ENCODE measurements at places on chromosomes 6 and 20.

- no peak for DNase-seq
These were observed 11.3 kb upstream of the DSN1 start for GRCh38 chr20:36784900-36785299.

GRCh38 chr6:28807682-28808280, 116.0 kb downstream of the TRIM27 start:
- DNase-seq = no peak

DNA sequence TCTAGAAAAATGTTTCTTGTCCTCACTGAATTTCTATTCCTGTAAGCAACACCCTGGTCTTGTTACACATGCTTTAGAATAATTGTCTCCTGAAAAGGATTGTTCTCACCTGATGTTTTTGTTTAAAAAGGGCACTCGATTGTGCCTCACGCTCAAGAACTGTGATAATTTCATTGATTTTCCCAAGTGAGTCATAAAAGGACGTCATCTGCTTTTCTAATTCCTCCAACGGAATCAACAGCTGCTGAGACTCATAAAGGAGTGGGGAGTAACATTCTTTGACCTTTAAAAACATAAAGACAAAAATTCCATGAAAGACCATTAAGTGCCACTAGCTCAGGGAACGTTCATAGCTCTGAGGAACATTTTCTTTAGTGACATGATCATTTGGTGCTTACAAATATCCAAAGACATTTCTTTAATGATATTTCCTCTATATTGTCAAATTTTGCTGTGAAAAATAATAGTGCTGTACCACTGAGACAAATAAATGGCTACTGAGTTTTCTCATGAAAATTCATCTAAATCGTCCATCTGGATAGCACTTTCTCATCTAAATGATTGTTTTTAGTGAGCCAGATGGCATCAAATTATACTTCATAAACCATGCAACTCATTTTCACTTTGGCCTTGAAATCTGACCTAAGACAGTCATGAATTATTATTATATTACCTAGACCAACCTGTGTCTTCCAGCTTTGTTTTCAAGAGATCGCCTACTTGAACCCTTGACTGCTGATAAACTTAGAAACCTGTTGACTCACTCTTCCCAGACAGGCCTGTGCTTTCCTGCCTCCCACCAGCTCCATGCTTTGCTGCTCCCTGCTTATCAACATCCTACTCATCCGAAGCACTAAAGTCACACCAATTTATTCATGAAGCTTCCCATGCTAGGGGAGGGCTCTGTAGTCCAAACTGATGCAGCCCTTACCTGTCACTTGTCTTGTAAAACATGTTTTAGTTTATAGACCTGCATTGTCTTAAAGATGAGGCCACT, 178.2 kb downstream of the SYNE1 start:
- DNase-seq = no peak

DNA sequence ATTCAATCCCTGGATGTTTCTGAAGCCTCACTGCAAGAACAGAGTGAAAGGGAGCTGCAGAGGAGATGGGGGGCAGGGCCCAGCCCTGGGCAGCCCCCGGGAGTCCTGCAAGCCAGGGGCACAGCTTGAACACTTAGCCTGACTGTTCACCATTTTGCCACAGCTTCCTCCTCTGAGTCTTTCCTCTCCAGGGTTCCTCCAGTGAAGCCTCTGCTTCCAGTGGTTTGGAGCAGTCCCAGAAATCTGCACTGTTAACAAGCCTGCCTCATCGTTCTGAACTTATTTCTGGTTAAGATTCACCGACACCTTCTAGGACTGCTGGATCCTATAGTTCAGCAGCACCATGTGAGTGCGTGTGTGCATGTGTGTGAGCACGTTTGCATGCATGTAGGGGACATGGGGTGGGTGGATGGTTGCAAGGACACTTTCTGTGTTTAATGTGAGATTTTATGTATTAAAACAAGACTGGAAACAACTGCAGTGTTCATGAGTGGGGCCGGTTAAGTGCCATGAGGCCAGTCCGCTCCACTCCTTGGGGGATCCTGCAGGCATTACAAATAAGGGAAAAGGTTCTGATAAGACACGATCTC, 24.6 kb downstream of the CEBPB start:
- DNase-seq = no peak

GRCh38 chr20:3277686-3278465, 38.9 kb upstream of the SLC4A11 start:
- no peak for DNase-seq

DNA sequence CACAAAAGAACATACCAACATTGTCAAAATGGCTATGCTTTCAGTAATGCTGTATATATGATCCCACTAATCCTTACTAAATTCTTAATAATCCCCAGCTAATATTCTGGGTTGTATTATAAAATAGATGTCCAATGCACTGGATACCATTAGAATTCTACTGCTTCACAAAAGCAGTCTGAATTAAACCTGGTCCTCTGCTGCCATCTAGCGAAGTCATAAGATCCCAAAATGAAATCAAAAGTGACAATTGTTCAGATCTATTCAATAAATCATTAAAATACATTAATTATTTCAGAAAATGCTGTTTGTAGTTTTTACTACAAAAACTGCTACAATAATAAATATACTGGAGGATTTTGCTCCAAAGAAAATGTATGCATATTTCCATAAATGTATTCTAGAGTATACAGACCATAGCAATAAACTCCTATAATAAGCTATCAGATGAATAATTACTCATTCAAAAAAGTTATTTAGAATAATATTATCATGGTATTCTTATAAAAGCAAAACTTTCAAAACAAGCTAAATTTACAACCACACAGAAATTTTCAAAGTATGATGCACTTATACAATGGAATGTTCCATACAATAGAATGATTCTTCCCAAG, 92.6 kb downstream of the RNGTT start:
- no peak for DNase-seq

DNA sequence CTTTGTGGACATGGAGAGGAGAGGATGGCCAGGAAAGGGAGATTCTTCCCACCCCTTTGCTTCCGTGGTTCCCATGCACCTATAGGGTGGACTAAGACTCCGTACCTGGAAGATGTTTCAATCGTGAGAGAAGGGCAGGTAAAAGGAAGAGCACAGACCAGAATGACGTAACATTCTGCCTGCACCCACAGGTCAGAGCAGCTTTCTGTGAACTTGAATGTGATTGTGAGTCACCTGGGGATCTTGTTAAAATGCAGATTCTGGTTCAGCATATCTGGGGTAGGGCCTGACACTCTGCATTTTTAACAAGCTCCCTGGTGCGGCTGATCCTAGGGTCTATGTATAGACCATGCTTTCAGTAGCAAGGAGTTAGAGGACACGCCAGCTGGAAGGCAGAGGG, 164.1 kb upstream of the SGK1 start:
- no peak for DNase-seq

All from nucleus accumbens (tissue), 56 donors.